ENCODE measurements at places on chromosomes 3 and 15.

- DNase-seq = no peak
Measured at GRCh38 chr3:120119846-120120510, 25.7 kb upstream of the GSK3B start.

DNA sequence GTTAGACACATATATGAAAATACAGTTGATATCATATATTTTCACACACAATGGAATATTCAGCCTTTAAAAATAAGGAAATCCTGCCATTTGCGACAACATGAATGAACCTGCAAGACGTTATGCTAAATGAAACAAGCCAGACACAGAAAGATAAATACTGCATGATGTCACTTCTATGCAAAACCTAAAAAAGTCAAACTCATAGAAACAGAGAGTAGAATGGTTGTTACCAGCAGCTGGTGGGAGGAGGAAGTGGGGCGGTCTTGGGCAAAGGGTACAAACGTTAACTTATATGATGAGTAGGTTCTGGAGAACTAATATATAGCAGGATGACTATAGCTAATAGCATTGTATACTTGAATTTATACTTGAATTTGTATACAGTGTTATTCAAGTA, 213.2 kb upstream of the NR2F2 start:
- DNase-seq = no peak

DNA sequence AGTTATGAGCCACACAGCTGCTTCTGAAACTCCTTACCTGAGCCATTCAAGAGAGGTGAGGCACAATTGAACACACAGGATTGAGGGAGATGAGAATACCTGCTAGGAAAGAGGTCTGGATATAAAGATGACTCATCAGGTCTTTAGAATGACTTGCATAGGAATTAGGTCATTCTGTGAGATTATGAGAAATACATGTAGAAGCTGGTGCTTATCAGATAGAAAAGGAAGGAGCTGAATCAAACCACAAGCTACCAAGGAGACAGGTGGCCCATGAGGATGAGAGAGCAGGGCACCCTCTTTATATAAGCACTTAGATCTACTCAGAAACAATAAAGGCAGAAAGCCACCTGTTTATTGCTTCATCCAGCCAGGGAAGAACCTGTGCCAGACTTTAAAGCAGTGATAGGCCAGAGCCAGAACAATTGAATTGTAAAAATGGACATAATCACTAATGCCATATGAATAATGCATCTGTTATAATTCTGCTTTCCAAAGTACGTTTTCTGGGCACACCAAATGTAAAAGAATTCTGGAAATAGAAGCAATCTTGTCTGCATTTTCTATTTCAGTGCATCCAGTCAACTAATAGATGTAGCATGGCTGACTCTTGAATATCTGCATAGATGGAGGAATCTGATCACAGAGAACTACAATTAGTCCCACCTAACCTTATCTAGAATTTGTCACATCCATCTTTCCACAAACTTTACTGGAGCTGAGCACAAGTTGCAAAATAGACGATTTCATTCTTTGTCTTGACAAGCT, 74.9 kb downstream of the PIK3R4 start:
- no peak for DNase-seq

GRCh38 chr3:100782906-100783305, 73.6 kb downstream of the TFG start:
- DNase-seq = no peak

DNA sequence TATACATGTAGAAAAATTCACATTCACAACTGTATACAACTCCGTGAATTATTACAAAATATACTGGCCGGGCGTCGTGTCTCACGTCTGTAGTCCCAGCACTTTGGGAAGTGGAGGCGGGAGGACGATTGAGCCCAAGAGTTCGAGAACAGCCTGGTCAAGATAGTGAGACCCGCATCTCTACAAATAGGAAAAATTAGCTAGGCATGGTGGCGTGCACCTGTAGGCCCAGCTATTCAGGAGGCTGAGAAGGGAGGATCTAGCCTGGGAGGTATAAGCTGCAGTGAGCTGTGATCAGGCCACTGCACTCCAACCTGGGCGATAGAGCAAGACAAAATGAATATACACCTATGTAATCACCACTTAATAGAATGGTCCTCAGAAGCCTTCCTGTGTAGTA, 1.3 kb downstream of the RAD51 start:
- no peak for DNase-seq

GRCh38 chr3:59704292-59704691, 654.5 kb upstream of the CFAP20DC start:
- no peak for DNase-seq

DNA sequence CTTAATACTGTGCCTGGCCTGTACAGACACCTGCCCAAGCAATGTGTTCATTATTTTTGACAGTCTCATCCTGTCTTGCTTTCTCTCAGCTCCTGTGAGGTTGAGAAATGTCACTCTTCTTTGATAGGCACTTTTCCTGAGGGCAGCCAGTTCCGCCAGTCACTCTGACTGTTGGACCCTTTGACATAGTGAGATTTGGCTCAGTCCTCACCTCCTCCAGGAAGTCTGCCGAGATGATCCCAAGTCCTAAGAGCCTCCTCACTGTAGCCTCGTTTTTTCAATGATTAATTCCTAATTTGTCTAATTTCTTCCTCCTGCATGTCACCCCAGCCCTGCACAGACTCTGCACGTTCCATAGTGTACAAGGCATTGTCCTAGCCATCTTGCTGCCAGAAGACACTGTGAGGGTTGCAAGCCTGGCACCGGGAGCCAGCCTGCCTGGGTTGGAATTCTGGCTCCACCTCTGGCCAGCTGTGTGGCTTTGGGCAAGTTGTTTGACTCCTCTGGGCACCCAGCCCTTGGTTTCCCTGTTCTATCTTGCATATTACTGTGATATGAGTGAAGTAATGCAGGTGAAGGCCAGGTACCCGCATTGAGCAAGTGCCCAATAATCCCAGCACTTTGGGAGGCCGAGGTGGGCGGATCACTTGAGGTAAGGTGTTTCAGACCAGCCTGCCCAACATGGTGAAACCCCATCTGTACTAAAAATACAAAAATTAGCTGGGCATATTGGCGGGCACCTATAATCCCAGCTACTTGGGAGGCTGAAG, 24.3 kb downstream of the RPLP1 start:
- no peak for DNase-seq

GRCh38 chr3:118791246-118791645, 243.4 kb downstream of the IGSF11 start:
- DNase-seq = no peak

GRCh38 chr3:147426931-147427330, 17.8 kb downstream of the ZIC1 start:
- DNase-seq = no peak

GRCh38 chr3:127785711-127786265, 36.5 kb downstream of the MGLL start:
- no peak for DNase-seq

DNA sequence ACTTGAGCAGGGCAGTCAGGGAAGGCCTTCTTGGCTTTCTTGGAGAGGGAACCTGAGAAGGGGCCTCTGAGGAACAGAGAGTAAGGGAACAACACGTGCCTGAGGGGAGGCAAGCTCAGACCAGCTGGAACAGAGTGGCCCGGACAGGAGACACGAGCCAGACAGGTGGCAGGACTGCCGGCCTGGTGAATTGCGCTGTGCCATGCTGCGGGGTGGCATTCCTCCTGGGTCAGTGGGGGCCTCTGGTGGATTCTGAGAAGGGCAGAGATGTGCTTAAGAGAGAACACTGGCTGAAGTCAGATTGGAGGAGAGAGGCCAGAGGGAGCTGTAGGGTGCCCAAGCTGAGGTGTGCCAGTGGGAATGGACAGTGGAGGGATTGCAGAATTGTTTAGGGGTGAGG, 4.9 kb downstream of the CHAC1 start:
- DNase-seq = no peak

- DNase-seq = no peak
Measured at GRCh38 chr3:100480081-100480480, 12.3 kb upstream of the TMEM45A start.

DNA sequence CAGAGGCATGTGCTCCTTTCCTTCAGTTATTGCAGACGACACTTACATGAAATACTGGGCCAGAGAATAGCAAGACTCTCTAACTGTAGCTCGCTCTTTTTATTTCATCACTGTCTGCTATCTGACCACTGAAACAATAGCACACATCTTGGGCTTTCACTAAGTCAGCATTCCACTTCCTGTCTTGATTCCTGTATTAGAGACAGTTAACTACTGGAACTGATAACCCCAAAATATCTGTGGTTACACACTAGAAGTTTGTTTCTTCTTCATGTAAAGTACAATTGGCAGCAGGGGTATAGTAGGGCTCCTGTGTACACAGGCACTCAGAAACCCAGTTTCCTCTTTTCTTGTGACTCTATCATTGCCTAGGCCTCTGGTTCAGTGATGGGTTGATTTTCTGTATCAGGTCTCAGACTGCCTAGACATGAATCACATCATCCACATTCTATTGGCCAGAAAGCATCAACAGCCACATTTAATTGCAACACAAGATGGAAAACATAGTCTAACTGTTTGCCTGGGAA, 230.2 kb upstream of the CD96 start:
- no peak for DNase-seq

DNA sequence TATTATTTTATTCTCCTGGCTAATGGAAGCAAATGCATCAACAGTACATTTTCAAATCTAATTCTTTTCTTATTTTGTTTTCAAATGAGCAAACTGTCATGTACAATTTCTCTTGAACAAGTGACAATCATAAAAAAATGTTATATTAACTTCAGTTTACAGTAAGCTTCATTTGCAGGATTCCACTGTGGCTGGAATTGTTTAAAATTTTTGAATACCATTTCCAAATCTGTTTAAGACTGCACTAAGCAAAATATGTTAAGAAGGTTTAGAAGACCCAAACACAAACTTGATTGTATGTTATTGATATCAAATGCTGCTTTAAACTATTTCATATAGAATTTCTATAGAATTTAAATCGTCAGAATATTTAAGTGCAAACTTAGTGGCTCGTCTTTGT, 92.8 kb downstream of the ZNF280D start:
- no peak for DNase-seq

GRCh38 chr3:56935811-56936210, 124.7 kb upstream of the SPATA12 start:
- no peak for DNase-seq

- DNase-seq = no peak
Measured at GRCh38 chr3:188179006-188179966, 25.3 kb downstream of the LPP start.

- no peak for DNase-seq
Measured at GRCh38 chr3:113374078-113374477, 67.2 kb downstream of the CFAP44 start.

DNA sequence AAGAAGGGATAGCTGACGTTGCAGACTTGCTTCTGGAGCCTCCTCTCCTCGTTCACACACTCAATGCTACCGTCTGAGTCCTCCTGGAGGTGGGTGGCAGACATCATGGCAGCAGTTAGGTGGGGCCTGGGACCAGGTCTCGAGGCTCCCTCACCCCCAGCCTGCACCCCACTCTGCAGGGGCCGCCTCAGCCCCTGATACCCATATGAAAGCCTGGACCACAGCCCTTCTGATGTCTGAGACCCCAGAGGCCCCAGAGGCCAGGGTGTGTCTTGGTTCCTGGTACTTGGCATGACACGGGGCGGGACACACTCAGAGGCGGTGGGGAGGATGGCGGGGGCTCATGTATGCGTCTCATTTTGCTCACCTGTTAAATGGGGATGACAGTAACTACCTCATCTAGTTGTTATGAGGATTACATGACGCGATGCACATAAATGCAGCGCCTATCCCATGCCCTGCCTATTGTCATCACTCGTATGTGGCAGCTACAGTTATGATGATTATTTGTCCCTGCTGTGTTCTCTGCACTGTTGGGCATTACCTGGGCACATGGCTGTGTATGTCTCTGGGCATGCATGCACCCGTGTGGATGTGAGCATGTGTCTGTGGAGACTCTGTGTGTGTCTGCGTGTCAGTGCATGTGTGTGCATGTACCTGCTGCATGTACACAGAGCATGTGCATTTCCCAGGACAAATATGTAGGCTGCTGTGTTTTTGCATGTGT, 39.9 kb downstream of the FEM1B start:
- DNase-seq = no peak

DNA sequence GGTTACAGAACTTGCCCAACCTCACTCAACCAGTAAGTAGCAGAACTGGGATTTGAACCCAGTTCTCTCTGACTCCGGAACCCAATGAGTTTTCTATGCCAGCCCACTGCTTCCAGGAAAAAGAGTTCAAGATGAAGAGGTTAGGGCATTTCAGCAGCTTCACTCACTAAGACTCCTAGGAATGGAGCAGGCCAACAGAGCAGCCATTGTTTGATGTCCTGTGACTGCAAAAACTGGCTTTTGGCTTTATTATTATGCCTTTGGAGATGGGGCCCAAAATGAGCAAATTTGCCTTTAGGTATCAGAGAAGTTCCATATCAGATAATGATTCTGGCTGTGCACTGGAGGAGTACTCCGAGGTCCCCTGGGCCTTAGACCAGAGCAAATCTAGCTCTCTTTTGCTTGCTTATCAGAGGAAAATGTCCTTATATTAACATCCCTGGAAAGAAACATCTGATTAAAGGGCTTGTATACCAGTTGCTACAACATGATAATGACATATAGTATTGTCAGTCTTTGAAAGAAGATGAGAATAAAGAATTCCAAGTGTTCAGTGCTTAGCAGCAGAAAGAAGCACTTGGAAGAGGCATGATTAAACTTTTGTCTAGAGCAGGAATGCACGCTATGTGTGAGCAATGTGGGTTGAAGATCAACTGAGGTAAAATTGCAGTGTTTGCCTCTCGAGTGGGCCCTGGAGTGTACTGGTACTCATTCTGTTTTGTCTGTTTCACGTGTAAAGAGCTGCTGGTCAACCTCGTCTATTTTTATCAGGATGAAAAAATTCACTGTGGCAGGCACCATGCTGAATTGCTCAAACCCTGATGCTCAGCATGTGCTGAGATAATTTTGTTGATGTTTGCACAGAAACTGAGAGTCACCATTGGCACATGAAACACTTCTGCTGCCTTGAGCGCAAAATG, 21.8 kb upstream of the KLHL24 start:
- DNase-seq = no peak

DNA sequence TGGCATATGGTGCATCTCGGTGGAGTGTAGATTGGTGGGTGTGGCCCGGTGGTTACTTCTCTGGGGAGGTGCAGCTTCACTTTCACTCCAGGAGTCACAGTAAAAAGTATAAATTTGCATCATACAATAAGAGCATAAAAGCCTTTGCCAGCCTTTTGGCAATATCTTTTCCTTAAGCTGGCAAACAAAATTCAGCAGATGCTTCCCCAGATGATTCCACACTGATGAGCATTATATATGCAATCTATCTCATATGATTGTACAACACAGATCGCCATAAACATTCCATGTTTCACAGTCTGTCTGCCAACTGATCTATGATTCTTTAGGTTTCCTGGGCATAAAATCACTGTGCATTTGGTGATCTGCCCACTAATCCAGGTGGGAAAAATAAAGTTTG, 120.2 kb upstream of the ALCAM start:
- no peak for DNase-seq
